Jurkat, Clone E6-1 (cell line): ENCODE measurements at places on chromosomes 2 and 18.

- DNase-seq: no peak
Measured at GRCh38 chr2:199764273-199764800, 86.7 kb downstream of the FTCDNL1 start.

DNA sequence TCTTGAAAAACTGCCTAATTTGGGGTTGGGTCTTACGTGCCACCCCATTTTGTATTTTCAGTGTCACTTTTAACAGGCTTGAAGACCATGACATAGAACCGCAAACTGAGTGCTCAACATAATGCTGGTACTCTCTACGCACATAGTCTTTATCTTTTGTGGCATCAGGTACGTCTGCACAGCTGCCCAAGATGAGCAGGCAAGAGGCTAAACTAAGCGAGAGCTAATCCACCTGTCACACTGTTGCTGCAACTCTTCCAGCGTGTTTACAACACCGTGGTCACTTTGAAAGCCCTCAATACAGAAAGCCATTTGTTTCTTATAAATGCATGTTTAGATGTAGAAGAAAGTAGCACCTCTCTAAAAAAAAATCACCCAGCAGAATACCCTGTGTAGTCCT lies 270.0 kb upstream of the TCF4 start:
- DNase-seq: no peak

DNA sequence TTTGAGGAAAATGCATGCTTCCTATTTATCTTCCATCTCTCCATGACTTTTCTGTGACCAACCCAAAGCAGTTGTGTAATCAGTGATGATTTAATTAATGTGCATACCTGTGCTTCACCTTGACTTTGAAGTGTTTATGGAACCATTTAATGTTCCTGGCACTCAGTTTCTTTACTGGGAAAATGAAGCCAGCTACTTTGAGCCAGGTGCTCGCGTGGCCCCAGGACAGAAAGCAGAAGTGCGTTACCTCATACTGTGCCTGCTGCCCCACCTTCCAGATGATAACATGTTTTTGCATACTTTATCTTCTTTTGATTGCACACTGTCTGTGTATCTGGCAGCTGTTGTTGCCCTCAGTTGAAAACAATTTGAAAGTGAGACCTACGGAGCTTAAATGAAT lies 61.3 kb downstream of the PMAIP1 start:
- no peak for DNase-seq

- DNase-seq: peak; percentile 22
Measured at GRCh38 chr2:170369894-170370293, 191.9 kb downstream of the MYO3B start.

GRCh38 chr2:136482966-136483365 lies 282.4 kb upstream of the THSD7B start:
- DNase-seq: no peak

DNA sequence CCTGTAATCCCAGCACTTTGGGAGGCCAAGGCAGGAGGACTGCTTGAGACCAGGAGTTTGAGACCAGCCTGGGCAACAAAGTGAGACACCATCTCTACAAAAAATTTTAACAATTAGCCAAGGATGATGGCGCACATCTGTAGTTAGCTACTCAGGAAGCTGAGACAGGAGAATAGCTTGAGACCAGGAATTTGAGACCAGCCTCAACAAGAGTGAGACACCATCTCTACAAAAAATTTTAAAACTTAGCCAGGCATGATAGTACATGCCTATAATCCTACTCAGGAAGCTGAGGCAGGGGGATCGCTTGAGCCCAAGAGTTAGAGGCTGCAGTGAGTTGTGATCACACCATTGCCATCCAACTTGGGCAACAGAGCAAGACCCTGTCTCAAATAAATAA lies 7.0 kb downstream of the MEMO1 start:
- DNase-seq: no peak

GRCh38 chr2:112155331-112156151 lies 17.4 kb downstream of the FBLN7 start:
- peak; percentile 85 for DNase-seq

DNA sequence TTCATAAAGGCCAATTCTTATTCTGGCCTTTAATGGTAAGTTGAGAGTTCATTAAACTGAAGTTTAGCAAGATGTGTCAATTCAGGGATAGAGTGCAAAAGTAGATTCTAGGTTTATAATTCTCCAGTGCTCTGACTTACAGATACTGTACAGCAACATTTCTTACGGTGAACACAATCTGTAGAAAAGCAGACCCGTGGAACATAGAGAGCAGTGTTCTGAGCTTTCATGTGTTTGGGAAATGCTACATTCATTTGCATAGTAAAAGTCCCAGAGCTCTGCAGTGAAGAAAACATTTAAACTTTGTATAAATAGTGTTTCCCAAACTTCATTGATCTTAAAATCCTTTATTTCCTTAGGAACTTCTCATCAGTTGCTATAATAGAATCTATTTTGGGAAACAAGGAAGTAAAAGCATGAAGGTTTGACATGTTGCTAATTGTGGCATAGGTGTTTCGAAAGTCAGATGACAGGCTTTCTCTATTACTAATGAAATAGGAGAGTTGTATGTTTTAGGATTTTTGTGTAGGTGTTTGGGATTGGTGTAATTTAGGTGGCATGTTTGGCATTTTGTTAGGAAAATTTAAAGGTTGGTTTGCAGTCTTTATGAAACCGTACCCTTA lies 138.2 kb downstream of the ASXL3 start:
- no peak for DNase-seq

GRCh38 chr2:241308267-241308666 lies 7.2 kb downstream of the HDLBP start:
- DNase-seq: no peak

DNA sequence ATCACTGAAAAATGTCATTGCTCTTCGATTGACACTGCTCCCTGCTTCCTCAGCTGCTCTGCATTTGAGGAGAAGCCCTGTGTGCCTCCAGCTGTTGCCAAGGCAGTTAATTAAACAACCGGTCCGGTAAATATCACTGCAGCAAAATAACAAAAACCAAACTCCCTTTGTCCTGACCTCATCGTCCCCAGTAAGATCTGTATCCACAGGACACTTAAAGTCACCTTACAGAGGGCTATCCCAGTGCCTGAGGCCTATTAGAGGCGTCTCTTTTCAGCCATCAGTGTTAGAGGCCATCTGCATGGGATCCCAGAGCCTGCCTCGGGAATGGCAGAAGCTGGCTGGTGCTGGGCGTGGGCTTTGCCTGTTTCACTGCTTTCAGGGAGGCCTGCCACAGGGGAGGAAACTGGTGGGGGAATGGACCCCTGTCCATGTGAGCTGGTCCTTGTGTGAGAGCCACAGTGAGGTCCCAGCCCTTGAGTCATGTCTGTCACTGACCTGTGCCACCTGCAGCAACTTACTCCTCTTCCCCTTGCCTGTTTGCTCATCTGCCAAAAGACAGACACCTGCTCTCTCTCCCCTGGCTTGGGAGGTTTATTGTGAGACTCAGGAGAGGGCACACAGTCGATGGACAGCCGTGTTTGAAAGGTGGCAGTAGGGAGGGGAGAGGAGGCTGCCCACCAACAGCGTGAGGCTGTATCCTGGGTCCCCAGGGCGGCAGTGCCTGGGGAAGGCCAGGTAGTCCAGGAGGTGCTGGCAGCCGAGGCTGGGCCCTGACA lies 117.7 kb upstream of the MCFD2 start:
- no peak for DNase-seq

DNA sequence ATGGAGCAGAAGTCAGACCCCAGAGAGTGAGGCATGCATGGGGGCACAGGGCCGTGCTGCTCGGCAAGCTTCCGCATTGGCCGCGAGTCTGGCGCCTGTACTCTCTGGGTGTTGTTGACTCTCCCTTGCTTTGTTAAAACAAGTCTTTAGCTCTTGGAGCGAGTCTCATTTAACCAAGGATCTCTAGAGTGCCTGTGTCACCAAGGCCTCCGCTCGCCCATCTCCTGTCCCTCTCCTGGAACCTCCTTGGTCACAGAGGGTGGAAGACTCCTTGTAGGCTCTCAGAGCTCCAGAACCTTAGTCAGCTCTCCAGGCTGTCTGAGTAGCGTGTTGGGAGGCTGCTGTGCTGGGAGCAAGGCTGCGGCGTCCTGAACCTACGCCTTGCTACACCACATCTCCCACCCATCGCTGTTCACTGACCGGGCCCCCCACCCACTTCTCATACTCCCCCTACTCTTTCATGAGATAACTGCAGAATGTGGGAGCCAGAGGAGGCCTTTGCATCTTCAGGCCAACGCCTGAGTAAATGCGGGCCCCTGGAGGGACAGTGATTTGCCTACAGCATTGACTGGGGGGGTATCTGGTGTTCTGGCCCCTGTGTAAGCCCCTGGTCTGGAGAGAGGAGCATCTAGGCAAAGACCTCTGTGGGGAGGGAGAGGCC lies 66.1 kb downstream of the CIB4 start:
- DNase-seq: no peak

DNA sequence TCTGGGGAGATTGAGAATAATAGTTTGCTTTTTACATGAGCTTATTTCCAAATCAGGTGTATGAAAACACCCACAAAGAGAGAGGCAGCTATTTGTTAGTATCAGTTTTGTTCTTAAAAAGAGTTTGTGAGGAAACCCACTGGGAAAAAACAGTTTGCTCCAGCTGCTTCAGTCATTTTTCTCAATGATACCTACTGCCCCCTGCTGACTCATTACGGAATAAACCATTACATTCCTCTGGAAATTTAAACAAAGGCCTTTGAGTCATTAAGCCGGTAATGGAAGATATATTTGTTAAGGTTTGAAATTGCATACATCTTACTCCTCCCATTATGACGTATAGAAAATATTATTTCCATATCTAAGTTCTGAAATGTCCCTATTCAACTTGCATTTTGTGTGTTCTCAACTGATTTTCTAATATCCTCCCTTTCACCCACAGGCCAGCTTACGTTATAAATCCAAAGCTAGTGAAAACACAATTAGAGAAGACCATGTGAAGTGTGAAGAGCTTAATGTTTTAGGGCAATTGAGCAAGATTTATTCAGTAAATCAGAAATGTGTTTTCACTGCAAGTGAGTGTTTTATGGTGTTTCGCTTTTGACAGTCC lies 761.6 kb downstream of the DSC3 start:
- peak; percentile 25 for DNase-seq

DNA sequence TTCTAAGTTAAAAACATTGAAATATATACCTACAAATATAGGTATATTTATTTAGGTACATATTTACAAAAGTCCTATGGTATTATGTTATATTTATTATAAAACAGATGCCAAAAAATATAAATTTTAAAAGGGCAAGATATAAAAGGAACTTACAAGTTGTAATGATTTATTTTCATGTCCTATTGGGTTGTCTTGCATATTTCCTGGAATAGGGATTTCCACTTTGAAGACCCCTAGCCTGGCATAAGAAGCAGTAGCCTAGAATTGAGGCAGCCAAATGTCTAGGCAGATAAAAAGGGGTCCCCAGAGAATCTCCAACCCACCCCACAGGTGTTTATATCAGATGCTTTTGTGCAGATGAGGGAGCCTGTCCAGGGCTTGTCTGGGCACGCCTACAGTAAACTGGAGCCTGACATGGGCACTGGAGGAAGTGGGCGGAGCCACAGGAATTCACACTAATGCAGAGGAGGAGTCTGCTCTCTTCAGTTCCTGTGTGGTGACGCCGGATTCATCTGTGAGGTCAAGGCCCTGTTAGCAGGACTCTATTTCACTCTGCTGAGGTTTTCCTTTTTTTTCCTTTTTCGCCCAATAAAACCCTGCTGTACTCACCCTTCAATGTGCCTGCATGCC lies 1088.9 kb upstream of the PIK3C3 start:
- DNase-seq: peak; percentile 23

DNA sequence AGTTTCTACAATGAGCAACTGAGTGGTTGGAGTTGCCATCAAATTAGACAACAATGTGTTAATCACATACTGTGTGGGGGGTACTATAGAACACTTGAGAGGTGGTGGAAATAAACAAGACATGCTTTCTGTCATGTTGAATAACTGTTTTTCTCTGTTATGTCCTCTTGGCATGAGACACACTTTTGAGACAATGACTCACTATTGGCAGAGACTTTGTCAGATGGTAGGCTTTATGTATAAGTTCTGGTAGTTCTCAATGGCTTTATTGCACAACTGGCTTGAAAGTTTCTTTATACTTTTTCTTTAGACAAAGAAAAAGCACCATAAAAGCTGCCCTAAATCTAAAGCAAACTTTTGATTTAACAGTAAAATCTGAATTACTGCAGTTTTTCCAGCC lies 578.7 kb downstream of the ADCYAP1 start:
- DNase-seq: no peak

DNA sequence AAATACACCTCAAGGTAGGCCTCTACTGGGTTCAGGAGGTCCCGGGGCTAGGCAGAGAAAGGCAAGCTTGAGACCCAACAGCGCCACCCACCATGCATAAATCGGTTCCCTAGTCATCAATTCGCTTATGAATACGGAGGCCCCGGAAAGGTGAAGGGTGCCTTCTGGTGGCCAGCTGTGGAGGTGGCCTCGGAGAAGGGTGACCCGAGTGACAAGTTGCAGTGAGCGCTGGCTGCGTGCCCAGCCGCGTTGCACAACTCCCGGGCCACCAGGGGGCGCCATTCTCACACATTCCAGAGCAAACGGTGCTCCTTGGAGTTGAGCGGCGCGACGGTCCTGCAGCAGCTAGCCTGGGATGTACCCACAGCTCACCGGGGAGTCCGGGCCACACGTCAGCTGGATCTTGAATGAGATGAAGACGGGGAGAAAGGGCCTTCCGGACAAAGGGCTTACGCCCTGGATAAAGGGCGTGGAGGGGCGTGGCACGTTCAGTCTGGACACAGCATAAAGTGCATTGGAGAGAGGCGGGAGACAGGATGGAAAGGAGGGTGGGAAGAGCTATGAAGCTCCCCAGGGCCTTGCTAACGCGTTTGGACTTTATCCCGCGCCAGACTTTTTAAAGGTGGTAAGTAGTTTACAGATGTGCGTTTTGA lies 20.4 kb downstream of the TMSB10 start:
- DNase-seq: peak; percentile 88

DNA sequence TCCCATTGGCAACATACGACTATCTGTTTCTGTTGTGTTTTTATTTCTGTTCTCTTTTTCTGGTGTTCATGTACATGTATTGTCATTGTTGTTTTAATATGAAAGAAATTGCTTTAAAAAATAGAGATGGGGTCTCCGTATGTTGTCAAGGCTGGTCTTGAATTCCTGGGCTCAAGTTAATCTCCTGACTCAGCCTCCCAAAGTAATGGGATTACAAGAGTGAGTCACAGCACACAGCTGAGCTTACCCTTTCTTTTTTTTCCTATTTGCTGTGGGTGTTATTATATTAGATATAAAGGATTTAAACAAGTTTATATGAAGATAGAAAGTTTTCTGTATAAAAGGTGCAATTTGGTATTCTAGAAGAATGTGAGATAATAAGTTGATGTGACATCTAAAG lies 554.6 kb downstream of the DSC3 start:
- DNase-seq: no peak

GRCh38 chr2:239310401-239311061 lies 90.3 kb downstream of the HDAC4 start:
- no peak for DNase-seq

- DNase-seq: no peak
Measured at GRCh38 chr2:96663177-96663576, 20.6 kb downstream of the FER1L5 start.

- DNase-seq: no peak
Measured at GRCh38 chr18:44635546-44635945, 45.1 kb upstream of the SETBP1 start.

- no peak for DNase-seq
Measured at GRCh38 chr2:38791744-38792143, 13.7 kb downstream of the GEMIN6 start.
